H1 (cell line): ENCODE measurements at places on chromosomes 4 and X. TPM values are rescaled to one million over a fixed set of nuclear protein-coding genes. Genes with fewer than 3 reads are reported as not detected.

Gene CCKAR
- not detected in 2 replicates for total RNA-seq

- no peak overlapping the region for H3K27ac ChIP-seq
- H3K4me3 ChIP-seq: no peak overlapping the region
- no peaks in the 10 kb centered on the region for H3K27me3 ChIP-seq
- H3K4me1 ChIP-seq: no peaks in the 10 kb centered on the region
- no peak for DNase-seq
These were observed 2528.4 kb downstream of the ARAP2 start for GRCh38 chr4:33715841-33716395.

GRCh38 chr4:87078987-87079486 lies 141.4 kb downstream of the KLHL8 start:
- H3K36me3 ChIP-seq: no peaks in the 10 kb centered on the region
- H3K4me3 ChIP-seq: no peak overlapping the region
- DNase-seq: no peak
- no peak overlapping the region for H3K27ac ChIP-seq

DNA sequence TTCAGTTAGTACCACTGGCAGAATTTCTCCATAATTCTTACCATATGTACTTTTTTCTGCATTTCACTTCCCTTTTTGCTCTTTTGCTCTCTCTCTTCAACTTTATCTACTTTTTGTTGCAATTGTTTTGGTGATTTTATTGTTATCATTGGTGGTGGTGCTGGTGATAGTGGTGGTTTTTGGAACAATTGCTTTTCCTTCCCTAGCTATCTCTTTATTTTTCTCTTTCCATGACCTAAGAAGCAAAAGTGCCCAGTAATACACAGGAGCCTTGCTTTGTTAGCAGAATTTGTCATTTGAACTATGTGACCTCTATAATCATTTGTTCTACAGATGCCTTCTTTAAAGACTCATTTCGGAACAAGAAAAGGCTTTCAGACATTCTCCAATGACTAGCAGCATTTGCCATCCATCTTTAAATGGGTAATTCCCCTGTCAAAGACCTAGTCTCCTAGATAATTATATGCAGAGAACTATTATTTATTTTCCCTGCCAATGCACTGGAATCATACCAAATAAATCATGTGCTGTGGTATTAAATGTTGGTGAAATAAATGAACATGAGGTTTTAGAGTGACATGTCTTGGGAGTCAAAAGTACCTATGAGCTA lies 154.5 kb downstream of the GASK1B start:
- no peaks in the 10 kb centered on the region for H3K27me3 ChIP-seq
- H3K4me1 ChIP-seq: no peaks in the 10 kb centered on the region
- H3K36me3 ChIP-seq: no peaks in the 10 kb centered on the region
- DNase-seq: no peak
- H3K4me3 ChIP-seq: no peak overlapping the region
- H3K27ac ChIP-seq: no peak overlapping the region

Gene RADX
- 3.5 and 4.5 TPM in 2 replicates for total RNA-seq

- no peak overlapping the region for H3K4me3 ChIP-seq
- H3K27me3 ChIP-seq: no peaks in the 10 kb centered on the region
- H3K4me1 ChIP-seq: peaks cover 40% of the 10 kb centered on the region
- no peak overlapping the region for H3K27ac ChIP-seq
These were observed 108.5 kb downstream of the FAM53A start for GRCh38 chr4:1575418-1576303.

Gene SPANXB1
- not detected in 2 replicates for total RNA-seq

Gene RAB39B
- total RNA-seq: 8.8 and 9.3 TPM in 2 replicates

Gene SPARCL1
- total RNA-seq: 0.48 and 0.78 TPM in 2 replicates

DNA sequence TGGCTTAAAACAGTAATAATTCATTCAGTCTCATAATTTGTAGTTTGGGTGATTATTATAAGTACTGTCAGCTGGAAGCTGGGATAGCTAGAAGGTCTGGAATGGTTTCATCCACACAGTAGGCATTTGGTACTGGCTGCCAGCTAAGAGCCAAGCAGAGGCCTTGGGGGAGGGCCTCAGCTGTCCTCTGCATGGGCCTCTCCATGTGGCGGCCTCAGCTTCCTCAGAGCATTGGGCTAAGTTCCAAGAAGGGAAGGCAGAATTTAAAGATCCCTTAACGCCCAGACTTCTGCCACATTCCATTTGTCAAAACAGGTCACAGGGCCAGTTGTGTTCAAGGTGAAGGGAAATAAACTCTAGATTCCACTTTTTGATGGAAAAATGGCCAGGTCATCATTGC lies 93.3 kb downstream of the NEUROG2 start:
- peaks cover 3% of the 10 kb centered on the region; the same call in 1 of the 2 replicates for H3K4me1 ChIP-seq
- no peak overlapping the region for H3K4me3 ChIP-seq
- no peak for DNase-seq
- no peaks in the 10 kb centered on the region for H3K36me3 ChIP-seq
- H3K27me3 ChIP-seq: no peaks in the 10 kb centered on the region

DNA sequence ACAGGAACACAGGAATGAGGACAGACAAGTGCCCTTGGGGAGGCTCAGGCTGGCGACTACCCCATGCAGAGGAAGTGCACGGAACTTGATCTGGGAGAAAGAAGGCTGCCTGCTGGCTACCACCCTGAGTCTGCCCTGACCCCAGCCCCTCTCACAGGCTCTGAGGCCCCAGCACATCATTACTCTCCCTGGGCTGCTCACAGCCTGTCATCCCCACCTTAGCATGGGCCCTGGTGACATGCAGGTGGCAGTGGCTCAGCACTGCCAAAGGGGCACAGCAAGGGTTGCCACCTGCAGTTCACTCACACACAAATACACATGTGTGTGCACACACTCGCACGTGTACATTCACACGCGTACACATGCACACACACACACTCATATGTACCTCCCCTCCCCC lies 26.1 kb upstream of the MAMLD1 start:
- no peak for DNase-seq
- H3K27me3 ChIP-seq: no peaks in the 10 kb centered on the region
- no peaks in the 10 kb centered on the region for H3K36me3 ChIP-seq
- no peaks in the 10 kb centered on the region for H3K4me1 ChIP-seq
- H3K27ac ChIP-seq: no peak overlapping the region

DNA sequence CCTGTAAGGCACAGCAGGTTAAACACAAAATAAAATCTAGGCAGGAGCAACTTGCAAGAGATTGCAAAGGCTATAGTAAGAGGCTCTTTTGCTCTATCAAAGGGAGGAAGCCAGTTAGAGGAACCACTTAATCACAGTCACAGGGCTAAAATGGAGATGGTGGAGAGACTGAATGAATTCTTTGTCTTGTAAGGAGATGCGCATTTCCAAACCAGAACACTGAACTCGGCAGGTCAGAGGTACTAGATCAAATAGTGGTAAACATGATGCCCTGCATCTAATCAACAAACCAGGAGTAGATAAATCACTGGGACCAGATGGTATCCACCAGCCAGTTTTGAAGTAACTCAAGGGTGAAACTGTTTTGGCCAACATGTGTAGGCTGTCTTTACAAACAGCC lies 55.8 kb downstream of the GPC4 start:
- DNase-seq: no peak
- no peak overlapping the region for H3K27ac ChIP-seq
- no peaks in the 10 kb centered on the region for H3K27me3 ChIP-seq
- peaks cover 5% of the 10 kb centered on the region; the same call in 1 of the 2 replicates for H3K4me1 ChIP-seq
- H3K4me3 ChIP-seq: peak overlapping the region; percentile 27; the same call in 1 of the 2 replicates

GRCh38 chrX:81305240-81305639 lies 103.3 kb downstream of the SH3BGRL start:
- no peaks in the 10 kb centered on the region for H3K4me1 ChIP-seq
- no peak overlapping the region for H3K27ac ChIP-seq
- no peaks in the 10 kb centered on the region for H3K27me3 ChIP-seq
- DNase-seq: no peak
- no peaks in the 10 kb centered on the region for H3K36me3 ChIP-seq
- no peak overlapping the region for H3K4me3 ChIP-seq
